ENCODE measurements at places on chromosomes 13 and 19. TPM values are rescaled to one million over a fixed set of nuclear protein-coding genes. Genes with fewer than 3 reads are reported as not detected.

DNA sequence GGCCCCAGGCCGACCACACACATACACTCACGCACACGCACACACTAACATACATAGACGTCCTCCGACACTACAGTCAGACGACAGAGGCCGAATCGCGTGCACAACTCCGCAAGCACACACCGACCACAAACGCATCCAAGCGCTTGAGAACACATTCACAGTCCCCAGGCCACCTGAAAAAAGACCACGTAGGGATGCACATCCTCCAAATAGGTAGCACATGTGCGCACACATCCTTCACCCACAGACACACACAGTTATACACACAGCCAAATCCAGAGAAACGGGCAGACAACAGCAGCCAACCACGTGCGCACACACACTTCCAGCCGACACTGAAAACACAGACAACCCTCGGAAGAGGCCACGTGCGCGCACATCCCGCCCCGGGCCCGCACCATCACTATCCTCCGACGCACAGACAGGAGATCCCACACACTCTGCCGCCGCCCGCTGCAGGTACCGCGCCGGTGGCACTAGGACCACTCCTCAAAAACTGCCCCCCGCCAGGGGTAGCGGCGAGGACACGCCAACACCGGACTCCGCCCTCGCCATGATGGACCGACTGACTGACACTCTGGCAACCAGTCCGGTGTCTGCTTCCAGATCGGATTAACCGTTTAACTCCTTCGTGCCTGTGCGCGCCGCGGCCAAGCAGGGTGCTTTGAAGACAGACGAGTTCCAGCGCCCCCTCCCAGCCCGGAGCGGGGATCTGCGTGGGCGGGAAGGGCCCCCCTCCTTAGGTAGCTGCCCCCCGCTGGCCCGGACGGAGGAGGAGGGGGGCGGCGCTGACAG lies 493 bp upstream of the PDE4A start:
- H3K4me1 ChIP-seq, result peaks cover 7% of the 10 kb centered on the region
- no peaks in the 10 kb centered on the region for H3K36me3 ChIP-seq
- peaks cover 23% of the 10 kb centered on the region for H3K27me3 ChIP-seq
- DNase-seq, result peak; percentile 71

DNA sequence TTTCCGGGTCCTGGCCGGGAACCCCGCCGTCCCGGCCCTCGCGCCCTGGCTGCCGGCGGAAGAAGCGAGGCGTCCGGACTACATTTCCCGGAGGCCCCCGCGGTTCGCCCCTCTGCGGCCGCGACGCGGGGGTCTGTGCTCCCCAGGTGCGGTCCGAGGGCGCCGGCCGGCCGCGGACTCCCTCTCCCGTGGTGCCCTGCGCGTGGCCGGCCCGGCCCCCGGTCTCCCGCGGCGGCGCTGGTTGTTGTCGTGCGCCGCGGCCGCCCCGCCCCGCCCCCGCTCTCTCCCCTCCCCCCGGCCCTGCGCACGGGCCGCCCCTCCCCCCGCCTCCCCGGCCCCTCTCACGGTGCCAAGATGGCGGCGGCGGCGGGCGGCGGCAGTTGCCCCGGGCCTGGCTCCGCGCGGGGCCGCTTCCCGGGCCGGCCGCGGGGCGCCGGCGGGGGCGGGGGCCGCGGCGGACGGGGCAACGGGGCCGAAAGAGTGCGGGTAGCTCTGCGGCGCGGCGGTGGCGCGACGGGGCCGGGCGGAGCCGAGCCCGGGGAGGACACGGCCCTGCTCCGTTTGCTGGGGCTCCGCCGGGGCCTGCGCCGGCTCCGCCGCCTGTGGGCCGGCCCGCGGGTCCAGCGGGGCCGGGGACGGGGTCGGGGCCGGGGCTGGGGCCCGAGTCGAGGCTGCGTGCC lies at the start of gene KMT2B:
KMT2B (plus strand) TSS at position 339 of the 680 bp plus-strand sequence; CDS start at position 355, 16 bp downstream.
- H3K36me3 ChIP-seq, result no peaks in the 10 kb centered on the region
- H3K4me1 ChIP-seq, result no peaks in the 10 kb centered on the region
- no peak for DNase-seq
- peak within 1 kb of the TSS; percentile 89 for H3K4me3 ChIP-seq

GRCh38 chr13:30037766-30038165 lies 187.3 kb upstream of the UBL3 start:
- DNase-seq, result peak; percentile 57
- no peaks in the 10 kb centered on the region for H3K27me3 ChIP-seq
- peaks cover 42% of the 10 kb centered on the region for H3K4me1 ChIP-seq

DNA sequence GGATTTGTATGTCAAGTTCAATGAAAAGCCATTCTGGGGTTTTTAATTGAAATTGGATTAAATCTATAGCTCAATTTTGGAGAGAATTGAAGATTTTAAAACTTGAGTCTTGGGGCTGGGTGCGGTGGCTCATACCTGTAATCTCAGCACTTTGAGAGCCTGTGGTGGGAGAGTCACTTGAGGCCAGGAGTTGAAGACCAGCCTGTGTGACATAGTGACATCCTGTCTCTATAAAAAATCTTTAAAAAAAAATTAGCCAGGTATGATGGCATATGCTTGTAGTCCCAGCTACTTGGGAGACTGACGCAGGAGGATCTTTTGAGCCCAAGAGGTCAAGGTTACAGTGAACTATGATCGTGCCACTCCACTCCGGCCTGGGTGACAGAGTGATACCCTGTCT lies 41.2 kb downstream of the VAV1 start:
- H3K4me1 ChIP-seq, result no peaks in the 10 kb centered on the region
- H3K27ac ChIP-seq, result no peak overlapping the region
- no peaks in the 10 kb centered on the region for H3K36me3 ChIP-seq
- DNase-seq, result no peak
- H3K4me3 ChIP-seq, result no peak overlapping the region

DNA sequence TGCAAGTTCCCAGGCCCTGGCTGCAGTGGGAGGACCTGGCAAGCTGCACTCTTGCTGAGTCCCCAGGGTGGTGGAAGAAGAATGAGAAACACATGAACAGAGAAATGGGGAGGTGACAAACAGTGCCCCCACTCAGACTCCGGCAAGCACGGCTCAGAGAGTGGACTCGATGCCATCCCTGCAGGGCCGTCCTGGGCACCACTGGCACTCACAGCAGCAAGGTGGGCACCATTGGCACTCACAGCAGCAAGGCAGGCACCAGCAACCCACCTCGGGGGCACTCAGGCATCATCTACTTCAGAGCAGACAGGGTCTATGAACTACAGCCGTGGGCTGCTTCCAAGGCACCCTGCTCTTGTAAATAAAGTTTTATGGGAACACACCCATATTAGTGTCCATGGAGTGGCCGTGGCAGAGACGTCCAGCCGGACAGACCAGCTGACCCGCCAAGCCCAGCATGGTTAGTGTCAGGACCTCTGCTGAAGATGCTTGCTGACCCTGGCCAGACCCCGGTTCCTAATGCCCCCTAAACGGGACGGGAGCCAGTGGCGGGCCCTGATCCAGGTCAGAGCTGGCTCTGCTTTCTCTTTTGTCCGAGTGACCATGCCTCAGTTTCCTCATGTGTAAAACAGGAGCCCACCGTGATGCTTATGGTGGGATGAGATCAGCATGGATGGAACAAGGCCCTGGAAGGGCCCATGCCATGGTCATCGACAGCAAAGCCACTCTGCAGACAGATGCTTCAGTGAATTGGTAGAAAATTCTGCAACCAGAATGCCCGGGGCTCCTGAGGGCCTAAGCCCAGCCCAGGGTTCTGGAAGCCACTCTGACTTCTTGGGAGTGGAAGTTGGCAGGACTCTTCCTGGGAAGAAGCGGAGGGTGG lies 2.1 kb upstream of the F10 start:
- H3K27ac ChIP-seq, result no peak overlapping the region
- no peaks in the 10 kb centered on the region for H3K27me3 ChIP-seq
- H3K4me1 ChIP-seq, result no peaks in the 10 kb centered on the region
- no peaks in the 10 kb centered on the region for H3K36me3 ChIP-seq
- no peak overlapping the region for H3K4me3 ChIP-seq
- DNase-seq, result no peak

Gene VSTM1
- total RNA-seq, result not detected

Gene ZNF44
- 5.5 TPM for total RNA-seq

Gene KLK15
- total RNA-seq, result not detected

- H3K36me3 ChIP-seq, result no peaks in the 10 kb centered on the region
- DNase-seq, result peak; percentile 59
- H3K27me3 ChIP-seq, result no peaks in the 10 kb centered on the region
- no peak overlapping the region for H3K27ac ChIP-seq
- H3K4me1 ChIP-seq, result no peaks in the 10 kb centered on the region
These were observed 418 bp downstream of the ZNF444 start for GRCh38 chr19:56141417-56141993.

- no peaks in the 10 kb centered on the region for H3K36me3 ChIP-seq
- DNase-seq, result no peak
These were observed 23.4 kb downstream of the RASL11A start for GRCh38 chr13:27293873-27294515.

DNA sequence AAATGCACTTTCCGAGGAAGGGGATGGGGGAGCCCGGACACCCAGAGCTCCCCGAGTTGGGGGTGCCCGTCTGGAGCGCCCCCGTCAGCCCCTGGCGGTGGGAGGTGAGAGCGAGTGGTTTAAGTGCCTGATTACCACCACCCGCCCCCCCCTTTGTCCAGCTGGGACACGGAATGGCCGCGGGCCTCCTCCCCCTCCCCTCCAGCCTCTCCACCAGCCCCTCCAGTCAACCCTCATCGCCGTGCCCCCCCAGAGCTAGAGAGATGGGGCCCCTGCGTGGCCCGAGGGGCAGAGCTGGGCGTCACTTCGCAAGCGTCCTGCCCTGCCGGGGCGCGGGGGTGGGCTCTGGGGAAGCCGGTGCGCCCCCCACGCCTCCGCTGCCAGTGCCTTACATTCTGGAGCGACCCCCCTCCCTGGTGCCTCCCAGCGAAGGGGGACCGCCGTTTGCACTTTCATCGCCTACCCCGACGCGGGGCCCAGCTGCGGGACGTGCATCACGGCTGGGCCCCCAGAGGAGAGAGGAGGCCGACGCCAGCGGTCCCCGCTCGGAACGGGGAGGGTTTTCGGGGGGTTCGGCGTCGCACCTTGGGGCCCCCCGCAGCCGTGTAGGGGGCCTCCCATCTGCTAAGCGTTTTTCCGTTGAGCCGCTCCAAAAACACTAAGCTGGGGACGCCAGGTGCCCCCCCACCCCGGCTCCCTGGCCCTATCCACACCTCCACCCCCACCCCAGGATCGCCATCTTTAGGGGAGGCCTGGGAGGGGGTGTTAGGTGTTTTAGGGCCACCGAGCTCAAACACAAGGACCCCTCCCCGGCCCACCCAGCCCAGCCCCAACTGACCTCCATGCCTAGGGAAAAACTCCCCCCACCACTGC lies 16.4 kb downstream of the SMIM24 start:
- H3K27ac ChIP-seq, result no peak overlapping the region
- H3K36me3 ChIP-seq, result peaks cover 12% of the 10 kb centered on the region
- H3K27me3 ChIP-seq, result no peaks in the 10 kb centered on the region
- H3K4me3 ChIP-seq, result no peak overlapping the region

DNA sequence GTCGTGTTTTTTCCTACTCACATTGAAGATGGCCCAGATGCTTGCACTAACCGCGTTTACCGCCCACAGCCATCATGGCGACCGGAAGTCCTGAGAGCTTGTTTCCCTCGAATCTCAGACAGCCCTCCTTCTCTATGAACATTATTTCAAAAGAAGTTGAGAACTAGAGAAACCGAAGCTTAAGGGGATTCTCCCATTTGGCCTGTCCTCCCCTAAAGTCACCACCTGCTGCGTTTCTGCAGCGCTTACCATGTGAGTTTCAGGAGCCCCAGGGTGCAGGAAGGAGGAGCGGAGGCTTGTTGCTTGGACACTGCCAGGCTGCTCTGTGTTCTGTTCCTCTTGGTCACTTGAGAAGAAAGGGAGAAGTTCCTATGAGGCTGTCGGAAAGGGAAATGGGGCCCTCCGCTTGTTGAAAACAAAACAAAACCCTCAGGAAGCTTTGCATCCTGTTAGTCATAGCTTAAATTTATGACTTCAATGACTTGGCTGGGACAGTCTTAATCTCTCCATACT lies 6.2 kb downstream of the CARD8 start:
- H3K36me3 ChIP-seq, result no peaks in the 10 kb centered on the region
- no peak for DNase-seq
- H3K4me3 ChIP-seq, result no peak overlapping the region
- no peak overlapping the region for H3K27ac ChIP-seq

DNA sequence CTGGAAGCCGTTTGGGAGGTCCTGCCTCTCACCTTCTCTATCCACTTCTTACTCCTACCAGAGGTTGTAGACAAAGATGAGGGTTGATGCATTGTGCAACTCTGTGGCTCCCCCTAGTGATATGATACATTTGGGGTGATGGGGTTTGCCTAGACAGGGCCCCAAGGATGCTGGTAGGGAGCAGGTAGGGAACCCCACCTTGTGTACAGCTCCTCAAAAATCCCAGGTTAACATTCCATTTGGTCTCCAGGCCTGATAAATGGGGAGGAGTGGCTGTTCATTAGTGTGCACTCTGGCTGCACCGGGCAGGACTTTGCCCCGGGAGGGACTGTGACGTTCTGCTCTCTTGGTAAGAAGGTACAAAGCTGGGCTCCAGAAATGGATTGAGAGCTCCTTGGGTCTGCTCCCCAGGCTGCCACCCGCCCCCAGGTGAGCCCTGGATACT lies 19.2 kb downstream of the SIGLEC8 start:
- H3K36me3 ChIP-seq, result no peaks in the 10 kb centered on the region
- peak; percentile 38 for DNase-seq
- H3K27me3 ChIP-seq, result no peaks in the 10 kb centered on the region
- no peak overlapping the region for H3K4me3 ChIP-seq
- H3K27ac ChIP-seq, result no peak overlapping the region

DNA sequence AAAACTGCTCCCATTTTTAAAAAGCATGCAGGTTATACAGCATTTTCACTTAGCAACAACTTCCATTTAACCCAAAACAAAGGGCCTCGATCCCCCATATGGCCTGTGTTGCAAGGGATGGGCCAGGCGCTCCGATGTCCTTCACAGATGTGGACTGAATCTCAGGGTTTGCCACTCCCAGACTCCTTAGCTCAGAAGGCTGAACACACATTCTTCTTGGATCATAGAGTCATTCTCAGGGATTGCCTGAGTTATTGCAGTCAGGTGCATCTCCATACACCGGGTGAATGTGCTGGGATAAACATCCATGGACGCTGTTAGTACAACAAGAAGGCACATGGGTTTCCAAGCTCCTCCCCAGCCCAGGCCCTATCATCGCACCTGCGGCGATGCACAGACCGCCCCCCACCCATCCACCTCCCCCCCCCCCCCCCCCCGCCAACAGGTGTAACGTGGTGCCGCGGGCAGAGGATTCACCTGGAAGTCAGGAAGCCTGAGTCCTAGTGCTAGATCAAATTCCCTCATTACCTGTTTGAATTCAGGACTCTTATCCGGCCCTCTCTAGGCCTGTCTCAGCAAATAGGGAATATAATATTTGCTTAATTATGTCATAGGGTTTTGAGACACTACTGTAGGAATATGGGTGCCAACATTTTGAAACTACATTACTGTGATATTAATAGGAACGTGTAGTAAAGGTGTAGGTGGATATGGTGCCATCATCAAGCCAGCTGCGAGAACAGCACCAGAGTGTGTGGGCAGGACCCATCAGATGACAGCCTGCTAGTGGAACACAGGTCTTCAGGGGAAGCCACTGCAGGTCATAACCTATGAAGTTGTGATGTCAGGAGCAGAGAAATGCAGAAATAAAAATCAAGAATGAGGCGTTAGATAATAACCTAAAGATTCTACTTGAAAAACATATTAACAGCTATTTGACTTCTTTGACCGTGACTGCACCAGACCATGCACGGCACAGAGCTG lies 110.9 kb downstream of the SACS start:
- peaks cover 51% of the 10 kb centered on the region for H3K4me1 ChIP-seq
- peak overlapping the region; percentile 94 for H3K27ac ChIP-seq
- H3K36me3 ChIP-seq, result no peaks in the 10 kb centered on the region
- peak; percentile 10 for DNase-seq
- H3K27me3 ChIP-seq, result no peaks in the 10 kb centered on the region

Gene KRTDAP
- not detected for total RNA-seq

Gene MIA
- not detected for total RNA-seq

Gene DKKL1
- total RNA-seq, result not detected

All from GM23248 (cell line).